ENCODE measurements at places on chromosomes 16 and 17. TPM values are rescaled to one million over a fixed set of nuclear protein-coding genes. Genes with fewer than 3 reads are reported as not detected.

The MED9 gene
- polyA plus RNA-seq, result 22.6 TPM

The SOX8 gene
- 3.5 TPM for polyA plus RNA-seq

The GP1BA gene
- polyA plus RNA-seq, result 2.7 TPM

The SGSH gene
- polyA plus RNA-seq, result 52.6 TPM

The C16orf89 gene
- polyA plus RNA-seq, result 7.1 TPM

The LPCAT2 gene
- polyA plus RNA-seq, result 10.8 TPM

The LRRC37A3 gene
- 37.6 TPM for polyA plus RNA-seq

The CHRNE gene
- 1.4 TPM for polyA plus RNA-seq

The TMEM256 gene
- 83.2 TPM for polyA plus RNA-seq

The GRAP gene
- polyA plus RNA-seq, result 6.5 TPM

The MYH10 gene
- 232 TPM for polyA plus RNA-seq

The NEUROD2 gene
- polyA plus RNA-seq, result 0.06 TPM

The FBXW10 gene
- polyA plus RNA-seq, result 0.75 TPM

The ZG16B gene
- polyA plus RNA-seq, result 0.43 TPM

The VAT1L gene
- polyA plus RNA-seq, result 3.7 TPM

The CDRT4 gene
- polyA plus RNA-seq, result 3.4 TPM

The UBE2O gene
- 30.6 TPM for polyA plus RNA-seq

The EIF3C gene
- polyA plus RNA-seq, result 545 TPM

The CIBAR2 gene
- 0.22 TPM for polyA plus RNA-seq

The MAFG gene
- 13.1 TPM for polyA plus RNA-seq

The STX4 gene
- polyA plus RNA-seq, result 38.4 TPM

The GINS2 gene
- 20.2 TPM for polyA plus RNA-seq

The KIFC3 gene
- 62.7 TPM for polyA plus RNA-seq
